ENCODE measurements at places on chromosomes 1 and 21.
A peak's percentile ranks its signal among the peaks of the same experiment; 100 is the strongest.

- no peak overlapping the region for H3K27ac ChIP-seq
- no peaks in the 10 kb centered on the region for H3K36me3 ChIP-seq
These were observed 246.3 kb upstream of the RAB4A start for GRCh38 chr1:229024528-229025130.

DNA sequence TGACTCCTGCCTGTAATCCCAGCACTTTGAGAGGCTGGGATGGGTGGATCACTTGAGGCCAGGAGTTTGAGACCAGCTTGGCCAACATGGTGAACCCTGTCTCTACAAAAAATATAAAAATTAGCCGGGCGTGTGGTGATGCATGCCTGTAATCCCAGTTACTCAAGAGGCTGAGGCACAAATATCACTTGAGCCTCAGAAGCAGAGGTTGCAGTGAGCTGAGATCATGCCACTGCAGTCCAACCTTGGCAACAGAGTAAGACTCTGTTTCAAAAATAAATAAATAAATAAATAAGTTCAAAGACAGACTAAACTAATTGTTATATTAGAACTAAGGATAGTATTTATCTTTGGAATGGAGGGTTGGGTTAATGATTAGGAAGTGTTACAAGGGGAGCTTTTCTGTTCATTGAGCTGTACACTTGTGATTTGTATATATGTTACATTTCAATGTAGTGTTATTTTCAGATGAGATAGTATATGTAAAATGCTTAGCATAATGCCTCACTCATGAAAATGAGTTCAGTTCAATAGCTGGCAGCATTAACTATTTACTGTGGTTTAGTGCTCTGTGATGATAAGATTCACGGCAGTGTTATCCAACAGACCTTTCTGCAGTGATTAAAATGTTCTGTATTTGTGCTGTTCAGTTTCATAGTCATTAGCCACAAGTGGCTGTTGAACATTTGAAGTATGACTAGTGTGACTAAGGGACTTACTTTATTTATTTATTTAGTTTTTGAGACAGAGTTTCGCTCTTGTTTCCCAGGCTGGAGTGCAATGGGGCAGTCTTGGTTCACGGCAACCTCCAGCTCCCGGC is 47.7 kb downstream of the OSBPL9 start:
- no peak for DNase-seq
- H3K27ac ChIP-seq: no peak overlapping the region
- H3K4me1 ChIP-seq: no peaks in the 10 kb centered on the region
- H3K36me3 ChIP-seq: peaks cover 1% of the 10 kb centered on the region

DNA sequence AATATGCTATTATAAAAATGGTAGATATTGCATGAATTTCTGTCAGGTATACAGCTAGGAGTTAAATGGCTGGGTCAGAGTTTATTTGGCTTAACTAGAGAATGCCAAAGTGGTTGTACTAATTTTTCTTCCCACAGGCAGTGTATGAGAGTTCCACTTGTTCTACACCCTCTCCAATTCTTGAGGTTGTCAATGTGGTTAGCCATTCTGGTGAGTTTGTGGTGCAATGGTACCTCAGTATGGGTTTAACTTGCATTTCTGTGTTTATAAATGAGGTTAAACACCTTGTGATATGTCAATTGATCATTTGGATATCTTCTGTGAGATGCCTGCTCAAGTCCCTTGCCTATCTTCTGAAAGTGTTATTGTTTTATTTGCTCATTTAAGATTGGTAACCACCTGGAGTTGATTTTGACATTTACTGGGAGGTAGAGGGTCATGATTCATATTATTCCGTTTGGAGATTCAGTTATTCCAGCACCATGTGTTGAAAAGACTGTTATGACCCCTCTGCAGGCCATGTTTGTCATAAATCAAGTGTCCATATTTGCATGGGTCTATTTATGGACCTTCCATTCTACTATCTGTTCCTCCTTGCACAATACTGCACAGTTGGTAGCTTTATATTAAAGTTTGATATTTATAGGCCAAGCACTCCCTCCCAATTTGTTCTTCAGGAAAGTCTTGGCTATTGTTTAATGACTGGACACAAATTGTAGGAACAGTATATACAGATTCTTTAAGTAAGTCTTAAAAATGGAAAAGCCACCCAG is 5.8 kb downstream of the FALEC start:
- H3K36me3 ChIP-seq: no peaks in the 10 kb centered on the region
- no peaks in the 10 kb centered on the region for H3K27me3 ChIP-seq
- no peak overlapping the region for H3K27ac ChIP-seq
- DNase-seq: no peak

GRCh38 chr1:25991937-25992688 is 5.8 kb downstream of the PAFAH2 start:
- peaks cover 22% of the 10 kb centered on the region for H3K36me3 ChIP-seq
- no peak overlapping the region for H3K4me3 ChIP-seq
- H3K27ac ChIP-seq: peak overlapping the region; percentile 4
- H3K4me1 ChIP-seq: peaks cover 64% of the 10 kb centered on the region
- no peaks in the 10 kb centered on the region for H3K27me3 ChIP-seq
- DNase-seq: no peak

- peaks cover 2% of the 10 kb centered on the region for H3K4me1 ChIP-seq
- H3K27ac ChIP-seq: no peak overlapping the region
- H3K27me3 ChIP-seq: no peaks in the 10 kb centered on the region
These were observed 8.8 kb downstream of the XCL1 start for GRCh38 chr1:168585191-168585590.

- peaks cover 49% of the 10 kb centered on the region for H3K4me1 ChIP-seq
- H3K27me3 ChIP-seq: no peaks in the 10 kb centered on the region
- peaks cover 73% of the 10 kb centered on the region for H3K36me3 ChIP-seq
- DNase-seq: no peak
These were observed 322 bp downstream of the TFB2M start for GRCh38 chr1:246565751-246566127.

- H3K4me1 ChIP-seq: peaks cover 25% of the 10 kb centered on the region
- DNase-seq: no peak
- no peak overlapping the region for H3K4me3 ChIP-seq
- no peaks in the 10 kb centered on the region for H3K36me3 ChIP-seq
- H3K27me3 ChIP-seq: peaks cover 23% of the 10 kb centered on the region
These were observed 5.7 kb upstream of the AKT3 start for GRCh38 chr1:243855616-243856318.

- H3K27me3 ChIP-seq: no peaks in the 10 kb centered on the region
- H3K4me1 ChIP-seq: peaks cover 5% of the 10 kb centered on the region
- no peak overlapping the region for H3K4me3 ChIP-seq
- DNase-seq: no peak
- peak overlapping the region; percentile 44 for H3K27ac ChIP-seq
These were observed 19.8 kb downstream of the CSF1 start for GRCh38 chr1:109930252-109930993.
